ENCODE measurements at places on chromosomes 7 and 10.

DNA sequence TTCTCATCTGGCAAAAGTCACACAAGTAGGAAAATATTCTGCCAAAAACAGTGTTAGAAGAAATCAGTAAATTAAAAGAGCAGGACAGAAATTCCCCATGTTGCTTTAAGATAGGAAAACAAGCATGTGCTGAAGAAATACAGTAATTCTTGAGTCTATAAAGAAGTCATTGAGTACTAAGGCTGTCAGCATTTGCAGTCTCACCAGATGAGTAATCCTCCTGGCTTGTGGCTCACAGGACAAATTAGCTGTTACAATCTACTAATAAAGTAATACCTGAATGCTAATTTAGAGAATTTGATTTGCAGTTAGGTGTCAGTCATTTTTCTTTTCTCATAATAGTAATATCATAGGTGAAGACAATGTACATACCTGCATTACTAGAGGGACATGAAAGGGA lies 1158.9 kb upstream of the CELF2 start:
- DNase-seq, result no peak

- peak; percentile 24 for DNase-seq
Observed at GRCh38 chr7:151057506-151057988, at the start of gene CDK5. Gene CDK5, minus strand, starts transcription at chr7:151057897. Its CDS starts 49 bp downstream, at chr7:151057848.

DNA sequence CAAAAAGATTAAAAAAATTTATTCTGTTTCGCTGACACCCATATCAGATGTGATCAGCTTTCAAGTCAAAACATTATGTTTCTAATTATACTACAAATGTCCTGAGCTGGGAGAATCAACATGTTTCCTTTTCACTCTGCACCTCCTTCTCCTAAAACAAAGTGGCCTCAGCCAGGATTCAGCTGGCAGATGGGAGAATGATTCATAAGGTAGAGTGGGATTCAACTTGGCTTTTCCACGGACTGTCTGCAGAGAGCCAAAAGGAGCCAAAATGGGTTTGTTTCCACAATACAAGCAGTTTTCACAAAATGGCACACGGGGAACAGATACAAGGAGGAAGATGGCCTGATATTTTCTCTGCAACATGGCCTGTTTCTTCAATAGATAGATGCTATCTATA lies 376.5 kb upstream of the PRKCQ start:
- no peak for DNase-seq

DNA sequence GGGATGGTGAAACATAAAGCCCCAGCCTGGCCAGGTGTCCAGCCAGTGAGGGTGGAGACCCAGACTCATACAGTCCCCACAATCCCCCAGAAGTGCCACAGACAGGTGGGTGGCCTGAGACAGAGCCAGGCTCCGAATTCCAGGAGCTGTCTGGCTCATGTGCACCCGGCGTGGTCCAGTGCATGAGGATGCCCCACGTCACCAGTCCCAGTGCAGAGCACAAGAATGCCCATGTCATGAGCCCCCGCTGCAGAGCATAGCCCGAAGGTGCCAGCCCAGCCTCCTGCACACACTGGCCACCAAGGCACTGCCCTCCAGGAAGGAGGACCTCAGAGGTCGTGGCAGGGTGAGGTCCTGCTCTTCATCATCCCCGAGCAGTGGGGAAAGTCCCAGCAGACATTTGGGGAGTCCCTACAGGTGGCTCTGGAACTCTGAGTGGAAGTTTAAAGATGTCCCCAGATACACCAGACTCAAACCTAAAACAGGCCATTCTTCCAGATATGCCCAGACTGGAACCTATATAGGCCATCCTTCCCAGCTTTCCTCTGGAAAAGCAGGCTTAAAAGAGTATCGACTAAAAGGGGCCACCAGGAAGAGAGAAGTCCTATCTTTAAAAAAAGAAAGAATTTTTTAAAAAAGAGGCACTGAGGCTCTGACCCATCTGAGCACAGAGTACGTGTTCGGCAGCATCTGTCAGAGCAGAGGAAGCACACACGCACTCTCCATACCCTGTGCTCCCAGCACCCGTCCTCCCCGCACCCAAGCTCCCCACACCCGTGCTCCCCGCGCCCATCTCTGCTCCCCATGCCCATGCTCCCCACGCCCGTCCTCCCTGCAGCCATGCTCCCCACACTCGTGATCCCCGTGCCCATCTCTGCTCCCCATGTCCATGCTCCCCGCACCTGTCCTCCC lies 11.5 kb downstream of the DIP2C start:
- no peak for DNase-seq

DNA sequence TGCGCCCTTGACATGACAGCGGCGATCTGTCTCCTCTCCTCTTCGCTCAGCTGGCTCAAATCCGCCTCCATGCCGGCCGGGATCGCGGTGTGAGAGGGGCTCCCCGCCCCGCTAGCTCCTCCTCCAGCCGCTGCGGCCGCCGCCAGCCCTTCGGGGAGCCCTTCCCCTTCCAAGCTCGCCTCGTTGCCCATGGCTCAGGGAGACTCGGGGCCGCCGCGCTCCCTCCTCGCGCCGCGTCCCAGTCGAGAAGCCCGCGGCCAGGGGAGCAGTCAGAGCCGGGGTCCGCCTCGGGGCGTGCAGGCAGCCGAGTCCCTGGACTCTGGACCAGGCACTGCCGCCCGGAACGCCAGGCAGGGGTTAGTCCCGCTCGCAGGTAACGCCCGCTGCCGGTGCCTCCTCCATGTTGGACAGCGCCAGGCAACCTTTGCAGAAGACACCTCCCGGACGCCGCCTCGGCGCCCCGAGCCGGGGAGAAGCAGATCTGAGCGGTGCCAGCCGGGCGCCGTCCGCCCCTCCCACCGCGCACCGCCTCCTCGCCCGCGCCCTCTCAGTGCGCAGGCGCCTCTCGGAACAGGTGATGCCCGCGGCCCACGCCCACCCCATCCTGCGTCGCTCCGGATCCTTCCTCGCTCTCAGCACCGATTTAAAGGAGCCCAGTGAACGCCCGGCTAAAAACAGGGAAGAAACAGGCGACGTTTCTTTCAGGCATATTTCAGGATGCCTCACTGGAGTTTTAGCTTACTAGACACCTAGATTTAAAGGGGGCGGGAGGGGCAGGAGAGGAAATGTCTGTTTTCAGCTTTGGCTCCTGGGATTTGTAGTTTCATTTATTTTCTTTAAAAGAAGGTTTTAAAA lies at the start of gene PCLO:
Gene PCLO (minus strand): TSS at position 483 of the 855 bp plus-strand sequence. CDS start 292 bp downstream, at position 191.
- DNase-seq, result no peak

- peak; percentile 87 for DNase-seq
Observed at GRCh38 chr7:1512781-1513656, 8.8 kb upstream of the INTS1 start.

GRCh38 chr10:77371848-77372799 lies 265.5 kb downstream of the KCNMA1 start:
- no peak for DNase-seq

GRCh38 chr7:154628556-154628955 lies 374.4 kb downstream of the PAXIP1 start:
- no peak for DNase-seq

DNA sequence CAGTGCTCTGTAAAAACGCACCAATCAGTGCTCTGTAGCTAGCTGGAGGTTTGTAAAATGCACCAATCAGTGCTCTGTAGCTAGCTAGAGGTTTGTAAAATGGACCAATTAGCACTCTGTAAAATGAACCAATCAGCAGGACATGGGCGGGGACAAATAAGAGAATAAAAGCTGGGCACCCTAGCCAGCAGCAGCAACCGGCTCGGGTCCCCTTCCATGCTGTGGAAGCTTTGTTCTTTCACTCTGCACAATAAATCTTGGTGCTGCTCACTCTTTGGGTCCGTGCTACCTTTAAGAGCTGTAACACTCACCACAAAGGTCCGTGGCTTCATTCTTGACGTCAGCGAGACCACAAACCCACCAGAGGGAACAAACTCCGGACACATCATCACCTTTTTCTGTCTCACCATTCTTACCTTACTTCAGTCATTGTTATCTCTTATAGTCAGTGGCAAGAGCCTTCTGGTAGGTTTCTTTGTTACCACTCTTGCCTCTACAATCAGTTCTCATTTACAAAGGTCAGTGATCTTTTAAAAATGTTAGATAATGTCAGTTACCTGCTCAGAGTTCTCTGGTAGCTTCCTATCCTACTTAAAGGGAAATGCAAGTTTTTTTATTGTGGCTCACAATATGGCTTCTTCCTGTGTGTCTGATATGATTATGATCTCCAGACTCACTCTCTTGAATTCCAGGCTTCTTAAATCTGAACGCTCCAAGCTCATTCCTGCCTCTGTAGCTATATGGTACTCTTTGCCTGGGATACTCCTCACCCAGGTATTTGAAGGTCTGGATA lies 4.5 kb downstream of the STAM start:
- no peak for DNase-seq

DNA sequence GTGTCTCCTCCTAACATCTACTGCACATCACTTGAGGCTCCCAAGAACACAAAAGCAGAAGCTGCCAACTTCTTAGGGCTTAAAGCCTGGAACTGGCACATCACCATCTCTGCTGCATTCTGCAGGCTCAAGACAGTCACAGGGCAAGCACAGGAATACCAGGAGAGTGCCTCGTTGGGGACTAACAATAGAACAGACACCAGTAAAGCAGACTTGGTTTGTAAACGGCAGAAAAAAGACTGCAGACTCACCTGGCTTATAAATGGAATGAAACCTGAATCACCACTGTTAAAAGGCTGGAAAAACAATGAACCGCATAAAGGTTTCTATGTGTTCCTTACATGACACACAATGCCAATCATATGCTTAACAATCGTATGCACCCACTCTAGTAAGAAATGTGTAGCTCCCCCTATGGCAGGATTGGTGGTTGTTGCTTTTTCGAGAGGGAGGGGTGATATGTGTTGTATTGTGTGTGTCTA lies 12.8 kb downstream of the RHEB start:
- DNase-seq, result no peak

DNA sequence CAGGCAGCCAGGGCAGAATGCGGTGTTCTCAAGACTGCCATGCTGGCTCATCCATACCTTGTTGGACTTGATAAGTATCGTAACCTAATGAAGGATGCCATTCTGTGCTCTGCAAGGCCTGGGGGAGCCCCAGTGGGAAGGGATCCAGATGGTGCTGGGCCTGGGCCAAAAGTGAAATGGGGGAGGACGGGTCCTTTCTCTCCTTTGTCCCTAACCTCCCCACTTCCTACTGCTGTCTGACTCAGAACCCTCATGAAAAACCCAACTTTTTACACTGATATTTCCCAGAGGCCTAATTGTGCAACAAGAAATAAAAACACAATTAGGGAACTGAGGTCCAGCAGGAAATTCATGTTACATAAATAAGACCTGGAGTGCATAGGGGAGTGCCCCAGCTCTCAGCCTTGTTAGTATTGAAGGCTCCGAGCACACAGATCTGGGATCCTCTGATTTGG lies 193.7 kb upstream of the SVIL start:
- DNase-seq, result peak; percentile 48

- no peak for DNase-seq
Observed at GRCh38 chr10:103542764-103543616, 49.5 kb downstream of the NEURL1 start.

DNA sequence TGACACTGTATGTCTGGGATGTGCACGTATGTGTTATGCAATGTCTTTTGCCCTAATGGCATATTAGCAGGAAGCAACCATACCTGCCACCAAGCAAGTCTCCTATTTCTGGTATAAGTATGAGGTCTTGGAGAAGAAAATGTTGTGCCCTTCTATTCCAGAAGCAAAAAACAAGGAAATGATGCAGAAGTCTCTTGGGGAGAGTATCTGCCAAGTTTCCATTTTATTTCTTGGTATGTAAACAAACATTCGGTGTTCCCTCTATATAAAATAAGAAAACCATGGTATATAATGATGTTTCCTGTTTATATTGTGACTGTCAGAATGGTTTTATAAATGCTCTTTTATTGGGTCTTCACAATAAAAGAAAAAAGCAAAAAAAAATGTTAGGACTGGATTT lies 19.3 kb upstream of the MYO3A start:
- no peak for DNase-seq

GRCh38 chr7:5685205-5685604 lies 96.3 kb downstream of the RNF216 start:
- DNase-seq, result no peak

GRCh38 chr10:9012312-9012711 lies 957.8 kb downstream of the GATA3 start:
- DNase-seq, result no peak

GRCh38 chr10:33073641-33074415 lies 115.8 kb upstream of the ITGB1 start:
- no peak for DNase-seq

GRCh38 chr10:99656199-99657064 lies 2.9 kb upstream of the ENTPD7 start:
- DNase-seq, result peak; percentile 21

GRCh38 chr10:127877116-127877515 lies 15.6 kb downstream of the CLRN3 start:
- DNase-seq, result peak; percentile 50

DNA sequence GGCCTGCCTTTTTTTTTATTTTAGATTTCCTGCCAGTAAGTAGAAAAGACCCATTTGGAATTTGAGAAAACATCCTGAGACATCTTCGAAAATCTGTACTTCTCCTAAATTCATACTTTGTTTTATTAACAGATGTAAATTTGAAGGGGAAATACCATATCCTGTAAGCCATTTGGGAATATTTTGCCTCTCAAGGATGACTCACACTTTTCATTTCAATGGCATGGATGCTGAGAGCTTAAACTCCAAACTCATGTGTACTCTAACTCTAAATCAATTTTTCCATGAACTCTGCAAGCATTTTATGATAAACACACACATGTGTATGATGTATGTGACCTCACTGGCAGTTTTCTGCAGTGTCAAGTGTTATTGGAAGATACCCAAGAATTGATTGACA lies 89.0 kb downstream of the SEMA3A start:
- DNase-seq, result no peak

- no peak for DNase-seq
Observed at GRCh38 chr10:22293747-22294404, 22.3 kb upstream of the COMMD3 start.

All from CD14-positive monocyte (primary cell).